ENCODE measurements at places on chromosomes 2 and 18.
A peak's percentile ranks its signal among the peaks of the same experiment; 100 is the strongest.

- DNase-seq: no peak
Measured at GRCh38 chr18:34649080-34649479, 61.0 kb upstream of the DTNA start.

DNA sequence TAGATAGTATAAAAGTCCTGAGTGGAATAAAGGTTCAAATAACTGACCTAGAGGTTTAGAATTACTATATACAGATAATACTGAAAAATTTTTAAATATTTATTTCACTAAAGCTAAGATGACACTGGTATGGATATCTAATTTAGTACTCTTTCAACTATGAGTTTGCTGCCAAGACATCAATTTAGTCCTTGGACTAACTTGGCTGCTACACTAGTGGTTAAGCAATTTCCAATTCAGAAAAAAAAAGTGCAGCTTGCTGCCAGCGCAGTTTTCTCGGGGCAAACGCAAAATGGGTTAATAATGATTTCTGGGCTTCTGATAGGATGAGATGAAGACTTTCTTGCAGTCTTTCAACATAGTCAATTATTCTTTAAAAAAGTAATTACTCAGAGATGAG lies 10.8 kb downstream of the BUB1 start:
- no peak for DNase-seq

- DNase-seq: no peak
Measured at GRCh38 chr18:55609160-55609825, 21.3 kb upstream of the TCF4 start.

- no peak for DNase-seq
Measured at GRCh38 chr2:197377670-197378069, 57.2 kb downstream of the SF3B1 start.

DNA sequence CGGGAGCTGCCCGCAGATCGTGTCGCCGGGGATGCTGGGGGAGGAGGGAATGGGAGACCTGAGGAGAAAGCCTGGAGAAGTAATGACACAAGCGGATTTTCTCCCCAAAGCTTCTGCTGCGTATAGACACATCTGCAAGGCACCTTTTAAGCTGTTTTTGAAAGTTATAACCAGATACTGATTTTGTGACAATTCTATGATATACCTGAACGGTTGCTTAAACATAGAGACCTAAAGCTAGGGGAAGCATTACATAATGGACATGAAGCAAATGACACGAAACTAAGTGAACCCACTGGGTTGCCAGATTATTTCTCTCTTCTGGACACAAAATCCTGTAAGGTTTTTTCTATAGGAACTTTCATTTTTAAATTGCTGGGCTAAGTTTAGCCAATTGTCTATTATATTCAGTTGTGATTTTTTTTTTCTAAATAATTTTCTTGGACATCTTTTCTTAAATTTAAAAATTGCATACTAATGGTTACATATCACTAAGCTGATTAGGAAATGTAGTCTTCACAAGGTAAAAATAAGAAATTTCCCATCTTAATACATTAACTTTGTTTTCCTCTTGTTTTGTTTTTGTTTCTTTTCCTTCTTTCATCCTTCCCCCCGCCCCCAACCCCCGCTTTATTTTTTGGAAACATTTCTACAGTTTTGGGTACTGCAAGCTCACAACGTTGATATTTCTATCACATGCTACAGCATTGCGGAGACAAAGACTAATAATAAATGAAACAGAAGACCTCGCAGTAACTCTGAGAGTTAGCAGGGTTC lies 1.3 kb downstream of the OSBPL6 start:
- DNase-seq: peak; percentile 32

DNA sequence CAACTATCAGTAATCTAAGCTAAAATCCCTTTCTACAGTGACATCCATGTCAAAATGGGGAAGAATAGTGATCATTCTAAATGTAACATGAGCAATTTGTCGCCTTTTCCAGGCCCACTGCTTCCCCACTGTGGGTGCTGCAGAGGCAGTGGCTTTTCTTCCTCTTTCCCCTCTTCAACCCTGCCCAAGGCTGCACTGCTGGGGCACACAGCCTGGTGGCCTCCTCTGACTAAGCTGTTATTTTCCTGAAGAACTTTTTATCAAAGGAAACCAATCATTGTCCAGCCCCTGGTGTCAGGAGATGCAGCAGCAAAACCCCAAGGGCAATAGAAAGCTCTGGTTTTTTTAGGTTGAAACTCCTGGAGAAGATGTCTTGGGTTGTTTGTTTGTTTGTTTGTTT lies 117.6 kb upstream of the KLF7 start:
- no peak for DNase-seq

- DNase-seq: no peak
Measured at GRCh38 chr2:134193006-134193405, 60.9 kb upstream of the MGAT5 start.

DNA sequence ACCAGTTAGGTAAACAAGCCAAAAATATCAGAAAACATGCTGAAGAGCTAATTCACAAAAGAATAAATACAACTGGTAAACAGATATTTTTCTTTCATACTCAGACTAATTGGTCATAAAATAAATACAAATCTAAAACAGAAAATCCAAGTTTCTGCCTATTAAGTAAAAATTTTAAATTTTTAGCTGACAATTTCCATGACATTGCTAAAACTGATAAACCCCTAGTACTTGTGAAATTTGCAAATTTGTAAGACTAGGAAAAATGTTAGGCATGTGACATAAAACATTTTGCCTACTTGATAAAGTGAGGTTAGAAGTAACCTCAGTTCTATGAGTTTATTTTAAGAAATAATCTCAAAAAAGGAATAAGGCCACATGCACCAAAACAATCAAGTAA lies 356.1 kb downstream of the LRATD1 start:
- DNase-seq: no peak

DNA sequence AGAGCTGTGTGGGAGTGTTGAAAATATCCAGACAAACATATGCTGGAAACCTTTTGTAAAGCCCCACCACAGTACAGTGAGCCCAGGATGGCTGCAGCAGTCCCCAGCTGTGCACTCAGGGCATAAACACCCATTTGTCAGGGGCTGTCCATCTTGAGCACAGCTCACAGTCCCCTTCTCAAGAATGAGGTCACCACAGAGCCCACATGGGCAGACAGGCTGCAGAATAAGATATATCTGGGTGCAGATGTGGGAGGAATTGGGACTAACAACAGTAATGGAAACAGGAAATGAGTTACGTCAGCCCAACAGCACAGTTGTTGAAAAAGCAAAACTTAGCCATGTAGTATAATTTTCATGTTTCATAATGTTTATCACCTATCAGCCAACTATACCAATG lies 219.6 kb downstream of the ETAA1 start:
- DNase-seq: no peak

DNA sequence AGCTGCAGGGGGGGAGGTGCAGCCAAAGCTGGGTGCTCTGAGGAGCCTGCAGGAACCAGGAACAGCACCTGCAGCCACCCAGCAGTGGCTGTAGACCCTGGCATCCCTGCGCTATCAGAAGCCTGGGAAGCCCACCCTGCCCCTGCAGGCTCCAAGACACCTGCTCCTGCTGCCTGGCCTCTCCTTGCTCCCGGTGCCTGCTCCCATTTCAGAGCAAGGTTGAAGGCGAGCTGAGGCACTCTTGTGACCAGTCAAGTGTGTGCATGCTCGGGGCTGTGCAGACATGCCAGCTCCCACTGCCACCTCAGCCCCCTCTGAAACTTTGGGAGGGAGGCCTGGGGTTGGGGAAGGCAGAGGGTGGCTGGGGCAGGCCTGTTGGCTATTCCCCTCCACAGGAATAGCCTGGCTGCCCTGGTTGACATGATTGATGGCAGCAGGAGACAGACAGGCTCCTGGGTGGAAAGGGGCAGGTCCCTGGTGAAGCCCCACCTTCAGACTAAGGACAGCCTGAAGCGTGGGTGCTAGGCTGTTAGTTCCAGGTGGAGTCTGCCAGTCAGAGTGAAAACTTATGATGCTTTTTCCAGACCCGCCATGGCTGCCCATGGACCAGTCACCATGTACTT lies 151.4 kb downstream of the MBD5 start:
- no peak for DNase-seq

DNA sequence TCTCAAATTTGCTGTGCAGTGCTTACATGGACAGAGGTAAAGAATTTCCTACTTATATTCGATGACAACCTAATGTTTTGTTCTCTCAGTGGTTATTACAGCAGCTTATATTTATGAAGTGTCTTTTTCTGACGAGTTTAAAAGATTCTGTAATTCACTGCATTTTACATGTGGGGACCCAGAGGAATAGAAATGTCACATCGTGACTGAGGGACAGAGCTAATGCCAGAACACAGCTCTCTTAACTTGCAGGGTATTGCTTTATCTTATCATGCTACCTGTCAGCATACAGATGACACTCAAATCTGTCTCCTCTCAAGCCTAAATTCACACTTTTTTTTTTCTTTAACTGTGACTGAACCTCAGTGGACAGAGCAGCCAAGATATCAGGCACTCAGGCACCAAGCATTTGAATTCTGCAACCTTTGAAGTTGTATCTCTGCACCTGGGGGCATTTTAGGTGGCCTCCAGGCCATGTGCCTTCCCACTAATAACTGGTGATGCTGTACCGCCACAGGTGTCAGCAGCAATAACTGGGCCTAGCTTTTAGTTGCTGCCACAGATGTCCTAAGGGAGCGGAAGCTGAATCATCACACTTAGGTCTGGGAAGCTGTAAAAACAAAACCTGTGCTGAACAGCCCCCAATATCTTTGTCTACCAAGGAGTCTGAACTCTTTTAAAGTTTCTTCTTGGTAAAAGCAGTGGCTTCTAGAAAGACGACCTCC lies 315.8 kb upstream of the NRP2 start:
- DNase-seq: no peak

GRCh38 chr2:172462373-172462848 lies 35.0 kb downstream of the ITGA6 start:
- DNase-seq: no peak

DNA sequence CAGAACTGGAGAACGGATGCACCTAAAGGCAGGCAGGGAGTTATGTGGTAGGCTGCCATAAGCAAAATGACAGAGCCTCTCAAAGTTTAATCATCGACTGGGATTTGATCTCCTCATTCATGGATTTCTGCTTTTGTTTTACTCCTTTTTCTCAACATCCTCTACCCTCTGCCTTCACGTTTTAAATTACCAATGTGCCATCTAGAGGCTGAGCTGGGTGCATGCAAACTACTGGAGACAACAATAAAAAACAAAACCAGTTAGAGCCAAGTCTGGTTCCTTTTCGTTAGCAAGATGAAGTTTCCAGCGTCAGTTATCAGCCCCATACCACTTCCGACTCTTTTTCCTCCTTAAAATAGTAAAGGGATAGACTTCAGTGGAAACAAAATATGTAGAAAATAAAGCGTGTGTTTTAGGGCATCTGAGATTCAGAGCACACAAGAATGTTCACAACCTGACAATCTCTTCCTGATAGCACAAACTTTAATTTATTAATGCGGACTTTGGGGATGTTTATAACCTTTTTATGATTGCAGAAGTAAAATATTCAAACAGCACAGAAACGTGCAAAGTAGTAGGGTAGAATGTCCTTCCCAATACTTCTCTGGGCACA lies 117.0 kb downstream of the LAMA1 start:
- no peak for DNase-seq

All from NCI-H1694 treated with DMSO at 0.1 percent for 48 hours (cell line).